ENCODE measurements at places on chromosomes 5 and 9.

GRCh38 chr5:103013933-103014552 lies 105.9 kb downstream of the GIN1 start:
- no peak for DNase-seq

- DNase-seq, result no peak
Observed at GRCh38 chr9:33794560-33794959, 801 bp upstream of the PRSS3 start.

GRCh38 chr5:172918421-172919371 lies 40.5 kb upstream of the RPL26L1 start:
- peak; percentile 19 for DNase-seq

GRCh38 chr9:99076483-99077171 lies 28.3 kb upstream of the TGFBR1 start:
- DNase-seq, result peak; percentile 49

DNA sequence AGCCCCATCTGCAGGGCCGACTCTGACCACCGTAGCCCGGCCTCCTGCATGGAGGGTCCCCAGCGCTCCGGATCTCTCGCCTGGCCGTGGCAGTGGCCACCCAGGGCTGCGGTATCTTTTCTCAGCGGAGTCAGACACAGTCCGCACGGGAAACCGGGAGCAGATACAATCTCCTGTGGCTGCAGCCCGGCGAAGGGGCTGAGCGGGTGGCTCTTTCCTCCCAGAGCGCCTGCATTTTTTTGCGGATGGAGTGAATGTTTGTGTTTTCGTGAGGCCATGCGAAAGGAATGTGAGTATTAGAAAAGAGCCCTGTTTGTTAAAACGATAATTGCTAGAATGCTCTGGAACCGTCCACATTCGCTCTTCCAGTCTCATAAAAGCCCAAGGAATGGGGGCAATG lies 53.4 kb upstream of the PTCH1 start:
- no peak for DNase-seq

- no peak for DNase-seq
Observed at GRCh38 chr9:99430301-99430700, 208.2 kb downstream of the SEC61B start.

DNA sequence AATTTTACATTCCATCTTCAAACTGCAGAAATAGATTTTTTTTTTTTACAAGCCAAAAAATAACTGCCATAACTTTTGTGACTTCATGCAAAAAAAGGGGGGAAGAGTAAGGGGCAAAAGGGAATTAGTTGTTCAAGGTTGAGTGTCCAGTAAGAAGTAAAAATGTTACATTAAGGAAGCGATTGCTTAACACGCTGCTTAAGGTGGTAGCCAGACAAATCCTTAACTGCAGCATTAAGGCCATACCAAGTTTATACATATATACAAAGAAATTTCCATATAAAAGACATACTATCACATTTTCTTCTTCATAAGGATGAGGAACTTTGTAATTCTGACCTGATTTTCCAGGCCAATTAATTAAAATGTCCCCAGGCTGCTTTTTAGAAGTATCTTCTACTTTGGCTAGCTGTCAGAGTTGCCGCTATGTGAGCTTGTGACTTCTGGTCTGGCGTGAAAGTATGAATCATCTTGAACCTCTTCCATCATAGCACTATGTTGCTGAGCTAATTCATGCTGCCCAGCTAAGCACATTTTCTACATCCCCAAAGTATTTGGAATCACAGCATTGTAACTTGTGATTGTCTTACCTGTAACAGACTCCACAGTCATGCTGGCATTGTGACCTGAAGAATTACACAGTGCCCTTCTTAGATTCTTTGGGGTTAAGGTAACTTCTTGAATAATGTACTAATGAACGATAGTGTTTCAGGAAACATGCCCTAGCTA lies 40.0 kb downstream of the G3BP1 start:
- no peak for DNase-seq

DNA sequence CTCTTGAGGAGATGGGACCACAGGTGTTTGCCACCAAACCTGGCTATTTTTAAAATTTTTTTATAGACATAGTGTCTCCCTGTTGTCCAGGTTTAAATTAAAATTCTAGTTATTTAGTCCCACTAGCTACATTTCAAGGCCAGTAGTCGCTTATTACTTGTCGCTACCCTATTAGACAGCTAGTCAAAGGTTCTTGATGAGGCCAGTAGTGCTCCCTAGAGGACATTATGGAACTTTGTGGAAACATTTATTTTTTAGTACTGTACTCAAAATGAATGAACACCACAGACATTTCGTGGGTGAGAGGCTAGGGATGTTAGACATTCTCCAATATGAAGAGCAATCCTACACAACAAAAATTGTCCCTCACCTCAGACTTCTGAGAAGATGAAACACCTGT lies 14.4 kb upstream of the GRXCR2 start:
- DNase-seq, result no peak

DNA sequence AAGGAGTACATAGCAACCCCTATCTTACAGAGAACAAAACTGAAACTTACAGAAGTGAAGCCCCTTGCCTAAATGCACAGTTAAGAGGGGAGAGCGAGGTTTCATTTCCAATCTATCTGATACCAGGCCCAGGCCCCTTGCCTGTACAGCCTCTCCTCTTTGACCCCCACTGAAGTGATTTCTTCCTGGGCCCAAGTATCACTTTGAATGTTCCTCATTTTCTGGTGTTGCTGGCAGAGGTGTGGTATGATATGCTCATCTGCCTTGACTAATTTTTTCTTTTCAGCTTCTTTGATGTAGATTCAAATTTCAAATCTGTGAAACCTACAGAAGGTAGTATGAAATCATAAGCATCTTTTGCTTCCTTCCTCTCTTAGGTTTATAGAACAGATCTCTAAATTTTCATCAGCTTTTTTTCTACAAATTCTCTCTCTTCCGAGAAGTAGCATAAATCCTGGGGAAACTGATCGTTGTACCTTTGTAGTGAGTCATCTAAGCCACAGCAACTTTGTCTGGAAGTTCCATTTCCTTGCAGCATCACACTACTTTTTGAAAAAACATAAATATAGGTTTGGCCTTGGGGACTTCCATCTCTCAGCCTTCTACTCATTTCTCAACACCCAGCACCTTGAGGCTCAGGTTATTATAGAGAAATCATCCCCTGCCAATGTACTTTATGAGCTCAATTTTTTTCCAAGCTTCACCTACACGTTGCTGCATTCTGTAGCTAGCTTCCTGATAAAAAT lies 402.4 kb upstream of the PTGER4 start:
- no peak for DNase-seq

DNA sequence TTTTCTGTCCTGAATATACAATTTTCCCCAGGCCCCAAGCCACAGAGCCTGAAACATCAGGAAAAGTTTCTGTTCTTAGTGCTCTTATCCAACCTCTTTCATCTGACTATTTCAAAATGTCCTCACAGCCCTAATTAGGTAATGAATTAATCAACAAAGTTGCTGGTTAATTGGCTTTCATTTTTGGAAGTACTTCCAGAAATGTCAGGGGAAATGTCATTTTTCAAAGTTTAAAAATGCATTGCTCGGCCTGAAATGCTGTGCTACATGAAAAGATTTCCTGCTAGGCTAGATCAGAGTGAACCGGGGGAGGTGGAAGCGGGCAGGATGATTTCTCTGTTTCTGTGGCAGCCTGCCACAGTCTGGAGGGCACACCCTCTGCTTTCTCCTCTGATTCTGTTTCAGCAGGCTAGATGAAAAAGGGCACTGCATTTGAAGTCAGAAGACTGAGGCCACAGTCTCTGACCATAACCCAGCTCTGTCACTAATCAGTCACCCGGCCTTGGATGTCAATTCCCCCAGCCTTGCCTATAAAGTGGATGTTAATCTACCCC lies 55.9 kb upstream of the BARX1 start:
- DNase-seq, result no peak

GRCh38 chr5:54388409-54388808 lies 67.1 kb upstream of the HSPB3 start:
- no peak for DNase-seq

GRCh38 chr5:173941758-173942401 lies 47.1 kb upstream of the C5orf47 start:
- DNase-seq, result no peak

DNA sequence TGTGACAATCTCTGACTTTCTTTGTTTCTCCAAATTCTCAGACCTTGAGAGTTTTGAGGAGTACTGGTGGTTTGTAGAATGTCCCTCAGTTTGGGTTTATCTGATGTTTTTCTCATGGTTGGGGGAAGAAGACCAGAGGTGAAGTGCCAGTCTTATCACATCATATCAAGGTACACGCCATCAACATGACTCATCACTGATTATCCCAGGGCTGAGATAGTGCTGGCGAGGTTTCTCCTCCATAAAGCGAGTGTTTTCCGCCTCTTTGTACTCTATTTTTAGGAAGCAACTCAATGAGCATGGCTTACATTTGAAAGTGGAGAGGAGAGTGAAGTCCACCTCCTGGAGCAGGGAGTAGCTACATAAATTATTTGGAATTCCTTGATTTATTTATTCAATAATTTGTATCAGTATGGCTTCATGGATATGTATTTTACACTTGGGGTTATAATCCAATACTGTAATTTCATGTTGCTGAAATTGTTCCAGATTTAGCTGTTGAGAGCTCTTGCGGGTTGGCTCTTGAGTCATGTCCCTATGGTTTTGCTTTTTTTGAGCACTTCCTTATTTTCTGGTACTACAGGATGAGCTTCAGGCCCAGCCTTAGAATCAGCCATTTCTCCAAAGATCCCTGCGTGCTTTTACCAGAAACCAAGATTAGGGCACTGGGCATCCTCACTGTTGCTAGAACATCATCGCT lies 23.9 kb downstream of the DCANP1 start:
- no peak for DNase-seq

DNA sequence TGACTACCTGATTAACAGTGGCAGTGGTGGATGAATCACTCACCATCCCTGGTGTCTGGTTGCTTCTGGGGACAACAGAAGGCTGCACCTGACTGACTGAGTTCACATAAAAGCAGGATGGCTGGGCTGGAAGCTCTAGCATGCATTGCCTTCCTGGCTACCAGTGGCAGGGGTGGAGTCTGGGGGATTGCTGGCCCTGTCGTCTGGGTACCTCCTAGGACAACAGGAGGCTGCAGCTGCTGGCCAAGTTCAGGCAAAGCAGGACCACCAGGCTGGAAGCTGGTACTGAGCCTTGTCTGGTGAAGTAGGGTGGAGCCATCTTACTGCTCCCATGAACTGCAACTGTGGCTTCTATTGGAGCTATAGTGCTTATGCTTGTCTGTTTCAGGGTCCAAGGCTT lies 480.8 kb upstream of the CTNND2 start:
- DNase-seq, result no peak

GRCh38 chr5:138545919-138546562 lies 3.0 kb upstream of the ETF1 start:
- DNase-seq, result no peak

DNA sequence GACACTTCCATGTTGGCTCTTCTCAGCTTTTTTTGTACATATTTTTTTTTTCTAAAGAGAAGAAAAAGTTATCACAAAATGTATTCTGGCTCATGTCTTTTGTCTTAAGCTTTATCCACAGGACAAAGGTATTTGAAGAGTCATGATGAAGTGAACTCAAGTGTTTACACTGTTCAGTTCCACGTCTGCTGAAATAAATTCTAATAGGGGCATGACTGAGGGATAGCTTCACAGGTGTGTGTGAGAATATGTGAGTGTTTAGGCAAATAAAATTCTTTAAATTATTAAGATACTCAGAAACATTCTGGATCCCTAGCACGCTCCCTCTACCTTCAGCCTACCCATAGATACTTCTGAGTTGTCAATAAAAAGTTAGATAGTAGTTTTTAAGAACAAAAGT lies 59.8 kb downstream of the BAAT start:
- DNase-seq, result no peak

- no peak for DNase-seq
Observed at GRCh38 chr5:52854301-52854700, 66.6 kb downstream of the ITGA1 start.
